ENCODE measurements at places on chromosomes 11 and 22.

GRCh38 chr11:122393209-122393860 is 262.2 kb upstream of the UBASH3B start:
- DNase-seq, result no peak

DNA sequence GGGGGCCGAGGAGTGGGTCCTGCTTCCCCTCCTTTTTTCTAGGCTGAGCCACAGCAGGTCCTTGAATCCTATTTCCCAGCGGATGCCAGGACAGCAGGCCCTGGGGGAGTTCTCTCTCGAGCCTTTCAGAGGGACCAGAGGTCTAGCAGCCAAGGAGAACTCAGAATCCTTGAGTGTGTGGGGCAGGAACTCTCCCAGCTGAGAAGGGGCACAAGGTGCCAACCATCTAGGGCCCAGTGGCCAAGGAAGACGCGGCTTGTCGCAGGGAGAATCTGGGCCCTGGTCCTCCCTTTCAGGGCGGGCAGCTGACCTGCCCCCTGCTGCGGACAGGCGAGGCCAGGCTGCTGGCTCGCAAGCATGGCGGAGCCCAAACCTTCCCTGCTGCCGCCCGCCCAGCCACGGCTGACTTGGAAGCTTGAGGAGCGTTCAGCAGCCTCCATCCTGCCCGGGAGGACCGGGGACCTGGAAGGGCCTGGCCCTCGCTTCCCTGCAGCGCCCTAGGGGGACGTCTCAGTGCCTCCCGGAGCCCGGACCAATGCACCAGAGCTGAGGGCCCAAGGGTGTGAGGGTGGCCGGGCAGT is 972 bp upstream of the TSSC4 start:
- no peak for DNase-seq

- DNase-seq, result no peak
Observed at GRCh38 chr11:12089473-12089872, 20.9 kb upstream of the MICAL2 start.

DNA sequence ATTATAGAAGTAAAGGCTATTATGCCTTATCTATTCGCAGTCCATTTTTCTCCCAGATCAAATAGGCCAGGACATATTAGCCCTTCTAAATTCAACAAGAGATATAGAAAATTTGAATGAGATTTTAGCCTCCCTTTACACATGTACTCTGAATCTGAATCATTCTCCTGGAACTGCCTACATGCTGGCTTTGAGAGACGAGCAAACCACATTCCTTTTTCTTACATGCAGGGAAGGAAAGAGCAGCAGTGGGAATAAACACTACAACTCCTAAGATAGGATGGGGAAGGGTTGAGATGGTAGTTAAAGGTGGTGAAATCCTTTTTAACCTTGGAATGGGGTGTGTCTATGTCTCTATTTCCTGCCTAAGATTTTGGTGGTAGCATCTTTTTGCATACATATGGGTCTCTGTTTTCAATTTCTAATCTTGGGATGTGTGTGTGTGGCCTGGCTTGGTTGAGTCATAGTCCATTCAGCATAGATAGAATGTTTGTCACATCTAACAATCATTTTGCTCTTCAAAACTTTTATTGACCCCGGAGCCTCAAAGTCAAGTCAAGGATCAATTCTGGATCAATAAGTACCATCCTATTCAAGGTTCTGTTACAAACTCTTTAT is 11.1 kb upstream of the OOSP2 start:
- DNase-seq, result no peak

GRCh38 chr11:128505449-128506065 is 81.8 kb downstream of the ETS1 start:
- DNase-seq, result no peak

DNA sequence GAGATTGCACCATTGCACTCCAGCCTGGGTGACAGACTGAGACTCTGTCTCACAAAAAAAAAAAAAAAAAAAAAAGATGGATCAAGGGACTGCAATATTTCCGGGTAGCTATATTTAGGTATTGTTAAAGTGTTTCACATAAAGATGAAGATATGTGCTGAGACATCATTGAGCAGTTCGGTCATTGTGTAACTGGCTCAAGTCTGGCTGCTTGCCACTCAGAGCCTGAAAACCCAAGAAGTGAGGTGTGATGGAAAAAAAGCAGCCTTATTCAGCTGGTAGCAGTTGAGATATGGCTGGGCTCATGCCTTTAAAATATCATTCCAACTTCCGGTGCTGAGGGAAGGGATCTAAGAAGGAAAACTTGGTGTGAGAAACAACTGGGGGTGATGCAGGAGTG is 46.9 kb downstream of the LUZP2 start:
- DNase-seq, result no peak

DNA sequence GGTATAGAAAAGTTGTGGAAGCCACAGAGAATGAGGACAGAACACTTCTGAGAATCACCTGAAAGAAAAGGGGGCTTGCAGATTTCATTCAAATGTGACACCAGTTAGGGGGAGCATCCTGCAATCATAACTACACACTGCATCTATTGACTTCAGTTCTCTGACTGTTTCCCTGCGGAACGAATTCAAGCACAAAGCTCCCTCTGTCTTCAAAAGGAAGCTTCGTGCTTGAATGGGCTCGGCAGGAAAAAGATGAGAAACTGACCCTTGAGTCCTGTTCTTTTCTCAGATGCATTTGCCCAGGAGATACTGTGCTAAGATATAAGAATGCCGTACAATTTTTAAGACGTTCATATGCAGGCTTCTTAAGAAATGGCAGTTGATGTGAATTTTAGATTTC is 2000.4 kb upstream of the RAG2 start:
- no peak for DNase-seq

DNA sequence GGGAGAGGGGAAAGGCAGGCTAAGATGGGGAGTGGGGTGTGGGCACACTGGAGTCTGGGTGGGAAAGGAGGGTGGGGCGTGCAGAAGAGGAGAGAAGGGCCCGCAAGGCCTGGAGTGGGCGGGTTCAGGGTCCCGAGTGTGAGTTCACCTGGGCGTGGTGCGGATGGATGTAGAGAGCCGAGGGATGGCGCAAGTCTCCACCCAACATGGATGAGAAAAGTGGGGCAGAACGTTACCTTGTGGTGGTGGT is 364 bp upstream of the ABCC8 start:
- DNase-seq, result no peak

DNA sequence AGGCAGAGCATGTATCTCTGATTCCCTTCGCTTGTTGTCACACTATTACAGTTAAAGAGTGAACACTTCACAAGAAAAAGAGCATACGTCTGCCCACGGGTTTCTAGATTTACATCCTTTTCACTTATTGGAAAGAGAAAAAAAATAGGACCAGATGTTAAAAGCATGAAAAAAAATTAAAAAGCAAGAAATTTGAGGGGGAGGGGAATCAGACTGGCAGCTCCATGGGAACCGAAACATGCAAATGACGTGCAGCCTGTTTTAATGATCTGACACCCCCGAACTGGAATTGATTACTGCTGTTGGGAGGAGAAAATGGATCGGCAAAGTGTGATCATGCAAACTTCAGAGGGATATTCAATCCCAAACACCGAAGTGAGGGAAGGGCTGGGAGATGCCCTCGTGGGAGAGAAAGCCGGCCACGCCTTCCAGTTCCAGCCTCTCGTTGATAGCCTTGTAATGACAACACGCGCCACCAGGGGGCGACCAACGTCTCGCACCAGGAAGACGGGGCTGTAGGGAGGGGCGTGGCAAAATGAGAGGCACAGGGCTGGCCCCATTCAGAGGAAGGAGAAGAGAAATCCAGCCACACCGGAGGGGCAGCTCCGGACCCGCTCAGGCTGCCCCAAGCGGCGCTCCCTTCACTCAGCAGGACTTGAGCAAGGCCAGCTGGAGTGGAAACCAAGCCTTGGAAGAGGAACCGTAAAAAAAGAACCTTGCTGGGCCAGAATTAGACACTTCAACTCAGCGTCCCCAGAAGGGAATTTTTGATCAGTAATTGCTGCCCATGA is 53.8 kb upstream of the SYT13 start:
- peak; percentile 61 for DNase-seq

- DNase-seq, result no peak
Observed at GRCh38 chr22:46734830-46735453, 3.1 kb downstream of the CERK start.

DNA sequence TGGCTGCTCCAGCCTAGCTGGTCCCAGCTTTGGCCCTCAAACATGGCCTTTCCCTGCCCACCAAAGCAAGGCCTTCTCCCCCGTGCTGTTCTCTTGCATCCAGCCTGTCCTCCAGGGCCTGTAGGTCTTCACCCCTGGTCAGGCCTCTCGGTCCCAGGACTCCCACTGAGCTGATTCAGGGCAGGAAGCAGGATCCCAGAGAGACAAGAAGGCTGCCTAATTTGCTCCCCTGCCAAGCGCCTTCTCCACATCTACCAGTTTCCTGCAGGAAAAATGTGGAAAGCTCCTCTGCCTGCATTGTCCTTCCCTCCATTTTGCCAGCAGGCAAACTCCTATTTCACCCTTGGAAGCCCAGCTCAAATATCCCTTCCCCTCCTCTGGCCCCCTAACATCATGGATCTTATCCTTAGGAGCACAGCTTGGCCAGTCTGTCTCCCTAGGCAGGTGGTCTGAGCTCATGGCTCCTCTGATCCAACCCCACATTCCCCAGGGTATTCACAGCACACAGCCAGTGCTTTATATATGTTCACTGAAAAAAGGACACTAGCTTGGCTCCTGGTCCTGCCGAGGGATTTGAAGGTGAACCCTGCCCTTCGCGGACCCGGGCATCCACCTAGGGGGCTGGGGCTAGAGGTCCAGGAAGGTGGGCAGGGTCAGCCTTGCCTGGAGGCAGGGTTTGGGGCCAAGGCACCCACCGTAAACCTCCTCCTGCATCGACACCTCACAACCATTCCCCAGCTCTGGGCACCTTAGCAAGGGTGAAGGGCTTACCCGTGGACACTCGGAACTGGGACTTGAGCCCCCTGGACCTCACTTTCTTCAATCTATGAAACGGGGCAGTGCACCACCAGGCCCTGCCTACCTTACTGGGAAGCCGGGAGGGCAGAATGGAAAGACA is 968 bp downstream of the RHBDD3 start:
- no peak for DNase-seq

- no peak for DNase-seq
Observed at GRCh38 chr22:44279069-44279360, 33.7 kb downstream of the SHISAL1 start.

DNA sequence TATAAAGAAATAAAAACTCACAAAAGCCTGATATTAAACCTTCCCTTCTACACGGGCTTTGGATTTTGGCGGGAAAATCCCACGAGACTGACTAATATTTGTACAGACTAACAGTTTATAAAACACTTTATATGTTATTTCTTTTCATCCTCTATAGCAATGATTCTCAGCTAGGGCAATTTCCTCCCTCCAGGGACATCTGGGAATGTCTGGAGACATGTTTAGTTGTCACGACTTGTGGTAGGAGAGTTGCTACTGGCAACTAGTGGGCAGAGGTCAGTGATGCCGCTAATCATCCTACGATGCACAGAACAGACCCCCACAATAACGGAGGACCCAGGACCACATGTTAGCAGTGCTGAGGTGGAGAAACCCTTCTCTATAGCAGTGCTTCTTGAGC is 304.8 kb upstream of the PITPNB start:
- DNase-seq, result no peak

DNA sequence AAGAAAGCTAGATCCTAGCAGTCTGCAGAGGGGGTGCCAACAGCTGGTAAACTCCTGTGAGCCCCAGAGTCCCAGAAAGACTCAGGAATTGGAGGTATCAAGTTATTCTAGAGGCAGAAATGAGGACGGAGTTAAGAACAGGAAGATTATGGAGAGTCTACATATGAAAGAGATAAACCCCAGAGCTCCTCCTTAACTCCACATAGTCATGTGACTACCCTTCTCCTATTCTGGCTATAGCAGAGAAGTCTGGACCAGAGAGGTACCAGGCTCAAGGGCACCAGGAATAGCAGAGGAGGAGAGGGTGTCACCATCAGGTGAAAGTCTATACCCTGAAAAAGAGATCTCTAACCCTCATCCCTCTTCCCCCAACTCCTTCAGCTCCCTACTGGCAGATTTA is 29.6 kb downstream of the SCUBE2 start:
- no peak for DNase-seq

- no peak for DNase-seq
Observed at GRCh38 chr11:86374586-86374985, at the start of gene CCDC81. CCDC81 (plus strand) TSS chr11:86374887; CDS start chr11:86375164, 277 bp downstream.

- no peak for DNase-seq
Observed at GRCh38 chr11:2834503-2835273, 50.9 kb downstream of the CDKN1C start.

- no peak for DNase-seq
Observed at GRCh38 chr11:8372641-8373381, 109.1 kb upstream of the LMO1 start.

DNA sequence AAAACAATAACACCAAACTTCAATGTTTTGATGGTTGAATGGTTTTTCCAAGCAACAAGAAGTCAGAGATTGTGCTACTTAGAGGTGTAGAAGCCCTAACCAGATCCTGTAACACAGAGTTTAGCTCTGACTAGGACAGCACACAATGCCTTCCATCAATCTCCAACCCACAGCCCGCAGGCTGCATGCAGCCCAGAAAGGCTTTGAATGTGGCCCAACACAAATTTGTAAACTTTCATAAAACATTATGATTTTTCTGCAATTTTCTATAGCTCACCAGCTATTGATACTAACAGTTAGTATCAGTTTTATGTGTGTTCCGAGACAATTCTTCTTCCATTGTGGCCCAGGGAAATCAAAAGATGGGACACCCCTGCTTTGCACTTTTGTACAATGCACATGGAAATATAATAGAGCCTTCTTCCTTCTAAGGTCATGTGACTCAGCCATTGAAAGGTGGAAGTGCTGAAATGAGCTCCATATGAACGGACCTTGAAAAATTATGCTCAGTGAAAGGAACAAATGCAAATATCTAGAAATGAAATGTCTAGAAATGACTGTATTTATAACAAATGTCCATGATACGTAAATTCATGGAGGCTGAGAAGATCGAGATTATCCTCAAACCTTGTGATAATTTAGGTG is 47.6 kb upstream of the VPREB1 start:
- DNase-seq, result no peak

GRCh38 chr11:45215098-45215865 is 68.8 kb downstream of the PRDM11 start:
- no peak for DNase-seq

GRCh38 chr11:68751331-68751856 is at the start of gene TESMIN:
TESMIN (minus strand) TSS chr11:68751520; CDS start chr11:68750660, 860 bp downstream.
- peak; percentile 20 for DNase-seq

DNA sequence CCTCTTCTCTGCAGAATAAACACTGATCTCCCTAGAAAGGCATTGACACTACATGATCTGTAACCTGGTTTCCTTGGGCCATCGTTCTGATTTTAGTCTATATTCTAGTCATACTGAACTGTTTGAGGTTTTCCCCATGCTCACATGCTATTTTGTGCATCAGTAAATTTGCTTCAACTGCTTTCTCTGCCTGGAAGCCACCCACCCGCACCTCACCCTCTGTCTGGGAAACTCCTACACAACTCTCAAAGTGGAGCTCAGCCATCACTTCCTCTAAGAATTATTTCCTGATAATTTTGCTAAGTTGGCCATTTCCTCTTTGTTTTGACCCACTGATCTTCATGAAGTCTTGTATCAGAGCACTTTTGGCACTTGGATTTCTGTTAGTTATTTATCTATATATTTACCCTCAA is 36.1 kb downstream of the MMP20 start:
- no peak for DNase-seq

DNA sequence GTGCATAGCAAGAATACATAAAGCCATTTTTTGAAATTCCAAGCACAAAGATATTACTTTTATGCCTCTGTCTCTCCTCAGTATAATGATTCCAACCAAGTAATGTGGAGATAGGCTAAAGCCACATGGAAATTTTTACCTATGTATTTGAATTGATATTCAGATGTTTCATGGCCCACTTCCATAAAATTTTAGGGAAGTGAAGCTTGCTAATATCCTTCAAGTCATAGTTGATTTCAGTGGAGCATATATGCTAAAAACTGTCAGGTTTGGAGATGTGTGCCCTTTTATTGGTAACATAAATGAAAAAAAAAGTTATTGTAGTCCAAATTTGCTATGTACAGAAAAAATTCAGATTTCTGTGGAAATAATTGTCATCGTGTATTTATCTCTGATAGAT is 12.3 kb downstream of the MS4A4E start:
- DNase-seq, result no peak

Measured in AG09319 (cell line).